Foreskin fibroblast (primary cell): ENCODE measurements at places on chromosomes 16 and 17.

GRCh38 chr17:74446551-74447500, 14.9 kb downstream of the GPRC5C start:
- DNase-seq: no peak

GRCh38 chr17:56699186-56699894, 105.8 kb downstream of the NOG start:
- DNase-seq: peak; percentile 92

DNA sequence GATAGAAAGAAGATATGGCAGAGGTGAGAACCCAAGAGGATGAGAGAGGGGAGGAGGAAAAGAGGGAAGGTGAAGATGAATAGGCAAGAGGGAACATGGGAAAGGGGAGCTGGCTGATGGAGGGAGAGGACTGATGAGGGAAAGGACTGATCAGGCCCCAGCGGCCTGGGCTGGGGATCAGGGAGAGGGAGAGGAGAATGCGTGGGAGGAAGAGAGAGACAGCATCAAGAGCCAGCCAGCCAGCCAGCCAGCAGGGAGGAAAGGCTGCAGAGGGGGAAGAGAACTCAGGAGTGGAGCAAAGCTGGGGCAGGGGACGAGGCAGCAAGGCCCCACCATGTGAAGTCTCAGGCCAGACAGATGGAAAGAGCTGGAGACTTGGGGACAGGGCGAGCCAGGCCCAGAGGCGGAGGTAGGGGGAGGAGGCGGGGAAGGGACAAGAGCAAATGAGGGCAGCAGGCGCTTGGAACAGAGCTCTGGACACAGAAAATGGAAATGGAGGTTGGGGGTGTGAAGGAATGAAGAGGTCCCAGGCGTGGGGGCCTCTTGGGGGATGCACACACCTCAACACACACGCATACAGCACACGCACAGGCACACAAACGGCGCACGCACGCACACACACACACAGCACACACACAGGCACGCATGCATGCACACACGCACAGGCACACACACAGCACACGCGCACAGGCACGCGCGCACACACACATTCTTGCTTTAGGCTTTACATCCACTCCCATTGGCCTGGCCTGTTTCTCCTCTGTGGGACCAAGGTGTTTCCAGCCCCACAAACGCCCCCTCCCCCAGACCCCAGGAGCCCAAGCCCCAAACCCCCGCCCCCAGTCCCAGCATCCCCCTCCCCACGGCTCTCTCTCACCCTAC, 12.3 kb downstream of the DLG4 start:
- DNase-seq: peak; percentile 61

DNA sequence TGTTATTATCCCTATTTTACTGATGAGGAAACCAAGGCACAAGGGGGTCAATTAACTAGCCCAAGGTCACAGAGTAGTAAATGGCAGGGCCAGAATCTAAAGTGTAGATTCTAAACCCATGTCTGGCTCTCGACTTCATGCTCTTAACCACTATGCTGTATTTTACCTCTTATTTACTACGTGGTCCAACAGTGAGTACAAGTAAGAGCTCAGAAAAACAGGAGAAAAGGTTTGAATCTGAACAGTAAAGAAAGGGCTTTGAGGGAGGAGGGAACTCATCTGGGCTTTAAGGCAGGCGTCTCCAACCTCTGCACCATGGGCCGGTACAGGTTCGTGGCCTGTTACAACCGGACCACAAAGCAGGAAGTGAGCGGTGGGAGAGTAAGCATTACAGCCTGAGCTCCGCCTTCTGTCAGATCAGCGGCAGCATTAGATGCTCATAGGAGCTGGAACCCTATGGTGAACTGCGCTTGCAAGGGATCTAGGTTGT, 62.9 kb downstream of the SMURF2 start:
- no peak for DNase-seq

GRCh38 chr16:74720579-74720978, 19.9 kb upstream of the MLKL start:
- DNase-seq: no peak

GRCh38 chr16:89237733-89238132, 20.2 kb downstream of the ZNF778 start:
- DNase-seq: no peak

- DNase-seq: peak; percentile 68
Measured at GRCh38 chr16:81445143-81445961, 744 bp downstream of the CMIP start.

DNA sequence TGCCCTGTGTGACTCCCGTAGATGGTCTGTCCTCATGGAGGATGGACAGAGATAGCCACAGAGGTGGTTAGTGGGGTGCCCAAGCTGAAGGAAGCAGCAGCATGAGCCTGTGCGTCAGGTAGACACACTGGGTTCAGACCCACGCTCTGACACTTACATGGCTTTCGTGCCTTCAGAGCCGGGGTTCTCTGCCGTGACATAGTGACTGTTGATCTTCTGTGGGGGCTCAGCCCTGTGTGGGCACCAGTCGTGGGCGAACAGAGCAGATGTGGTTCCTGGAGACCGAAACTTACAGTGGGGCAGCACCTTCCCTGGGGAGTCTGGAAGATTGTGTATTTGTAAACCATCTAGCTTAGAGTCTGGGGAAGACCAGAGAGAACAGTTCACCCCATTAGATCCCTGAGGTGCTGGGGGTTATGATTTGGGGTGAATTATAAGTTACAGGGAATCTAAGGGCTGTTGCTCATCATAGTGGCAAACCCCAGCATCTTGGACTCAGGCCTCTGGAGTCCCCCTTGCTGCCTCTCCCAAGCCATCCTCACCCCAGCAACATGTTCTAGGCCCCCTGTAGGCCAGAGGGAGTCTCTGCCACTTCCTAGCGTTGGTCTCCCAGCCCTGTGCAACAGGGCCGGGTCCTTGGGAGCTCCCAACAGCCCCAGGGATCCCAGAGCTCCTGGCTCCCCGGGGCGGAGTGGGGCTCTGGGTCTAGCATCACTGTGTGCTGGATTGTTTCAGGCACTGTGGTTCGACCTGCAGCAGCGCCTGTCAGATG, 28.6 kb downstream of the NECAB2 start:
- DNase-seq: no peak

DNA sequence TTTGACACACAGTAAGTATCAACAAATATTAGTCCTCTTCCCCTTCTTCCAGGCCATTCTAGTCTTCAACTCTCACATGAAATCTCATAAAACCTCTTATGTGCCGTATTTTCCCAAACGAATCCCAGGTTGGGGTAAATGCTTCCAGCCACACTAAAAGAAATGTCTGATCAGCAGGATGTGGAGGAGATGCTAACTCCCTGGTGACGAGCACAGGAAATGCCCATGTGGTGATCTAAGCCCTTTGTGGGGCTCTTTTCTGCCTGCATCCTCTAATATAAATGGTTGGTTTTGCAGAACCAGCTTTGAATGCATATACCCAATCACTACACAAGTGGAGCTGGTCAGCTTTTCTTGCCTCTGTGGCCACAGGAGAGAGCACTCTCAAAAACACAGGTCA, 498.2 kb upstream of the ERCC4 start:
- DNase-seq: peak; percentile 77
